Fibroblast of upper back skin (primary cell): ENCODE measurements at places on chromosomes 3 and 15.

GRCh38 chr3:17979252-17979651 lies 236.8 kb upstream of the TBC1D5 start:
- no peak for DNase-seq

GRCh38 chr3:148173851-148174250 lies 523.9 kb upstream of the AGTR1 start:
- peak; percentile 49 for DNase-seq

GRCh38 chr15:81880833-81881232 lies 165.0 kb downstream of the MEX3B start:
- no peak for DNase-seq

GRCh38 chr3:36097209-36097608 lies 283.1 kb upstream of the STAC start:
- DNase-seq: no peak
